ENCODE measurements at places on chromosomes 16 and 17. TPM values are rescaled to one million over a fixed set of nuclear protein-coding genes. Genes with fewer than 3 reads are reported as not detected.
A peak's percentile ranks its signal among the peaks of the same experiment; 100 is the strongest.

- DNase-seq = peak; percentile 79
Observed at GRCh38 chr16:11796227-11797165, 562 bp downstream of the ZC3H7A start.

The RNF213 gene
- total RNA-seq = 187 TPM

The BICDL2 gene
- total RNA-seq = 44.6 TPM

DNA sequence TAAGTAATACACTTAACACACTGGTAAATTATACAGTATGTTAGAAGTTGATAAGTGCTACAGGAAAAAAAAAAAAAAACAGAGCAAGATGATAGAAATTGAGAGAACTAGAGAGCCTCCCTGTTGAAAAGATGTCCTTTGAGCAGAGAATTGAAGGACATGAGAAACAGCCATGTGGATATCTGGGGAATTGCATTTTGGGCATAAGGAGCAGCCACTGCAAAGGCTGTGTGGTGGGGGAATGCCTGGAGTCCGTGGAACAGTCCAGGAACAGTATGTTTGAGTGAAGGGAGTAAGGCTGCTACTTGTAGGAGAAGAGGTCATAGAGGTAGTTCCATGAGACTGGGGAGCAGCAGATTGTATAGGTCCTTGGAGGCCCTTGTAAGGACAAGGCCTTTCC lies 178.4 kb downstream of the FTO start:
- DNase-seq = no peak

DNA sequence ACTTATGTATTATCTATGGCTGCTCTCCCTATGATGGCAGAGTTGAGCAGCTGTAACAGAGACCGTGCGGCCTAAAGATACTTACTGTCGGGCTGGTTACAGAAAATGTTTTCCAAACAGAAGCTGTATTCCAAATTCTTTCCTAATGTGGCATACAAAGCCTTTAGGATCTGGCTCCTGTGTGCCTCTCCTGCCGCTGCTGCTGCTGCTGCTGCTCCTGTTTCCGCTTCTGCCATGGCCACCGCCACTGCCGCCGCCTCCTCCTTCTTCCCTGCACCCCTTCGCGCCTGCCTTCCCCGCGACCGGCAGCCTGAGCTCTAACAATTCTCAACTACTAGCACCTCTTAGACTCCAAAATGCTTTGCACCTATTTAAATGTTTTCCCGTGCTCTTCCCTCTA lies 263.9 kb upstream of the TBX2 start:
- DNase-seq = no peak

- DNase-seq = no peak
Observed at GRCh38 chr16:50842013-50842505, 100.2 kb downstream of the CYLD start.

The OTOP2 gene
- total RNA-seq = not detected

DNA sequence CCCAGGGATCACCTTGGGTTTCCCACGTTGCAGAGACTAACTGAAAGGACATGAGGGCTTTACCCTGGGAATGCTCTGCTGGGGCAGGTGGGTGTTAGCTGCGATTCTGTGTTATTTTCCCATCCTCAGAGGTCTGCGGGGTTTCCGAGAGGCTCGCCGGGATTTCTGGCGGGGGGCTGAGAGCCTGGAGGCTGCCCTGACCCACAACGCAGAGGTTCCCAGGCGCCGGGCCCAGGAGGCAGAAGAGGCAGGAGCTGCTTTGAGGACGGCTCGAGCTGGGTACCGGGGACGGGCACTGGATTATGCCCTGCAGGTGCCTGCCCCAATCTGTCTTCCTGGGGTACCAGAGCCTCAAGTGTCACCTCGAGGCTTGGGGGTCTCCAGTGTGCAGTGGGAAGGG lies 6.9 kb downstream of the ACAP1 start:
- no peak for DNase-seq

- DNase-seq = no peak
Observed at GRCh38 chr16:82061861-82062525, 26.9 kb downstream of the HSD17B2 start.

- DNase-seq = no peak
Observed at GRCh38 chr17:69606142-69606800, 191.8 kb downstream of the MAP2K6 start.

DNA sequence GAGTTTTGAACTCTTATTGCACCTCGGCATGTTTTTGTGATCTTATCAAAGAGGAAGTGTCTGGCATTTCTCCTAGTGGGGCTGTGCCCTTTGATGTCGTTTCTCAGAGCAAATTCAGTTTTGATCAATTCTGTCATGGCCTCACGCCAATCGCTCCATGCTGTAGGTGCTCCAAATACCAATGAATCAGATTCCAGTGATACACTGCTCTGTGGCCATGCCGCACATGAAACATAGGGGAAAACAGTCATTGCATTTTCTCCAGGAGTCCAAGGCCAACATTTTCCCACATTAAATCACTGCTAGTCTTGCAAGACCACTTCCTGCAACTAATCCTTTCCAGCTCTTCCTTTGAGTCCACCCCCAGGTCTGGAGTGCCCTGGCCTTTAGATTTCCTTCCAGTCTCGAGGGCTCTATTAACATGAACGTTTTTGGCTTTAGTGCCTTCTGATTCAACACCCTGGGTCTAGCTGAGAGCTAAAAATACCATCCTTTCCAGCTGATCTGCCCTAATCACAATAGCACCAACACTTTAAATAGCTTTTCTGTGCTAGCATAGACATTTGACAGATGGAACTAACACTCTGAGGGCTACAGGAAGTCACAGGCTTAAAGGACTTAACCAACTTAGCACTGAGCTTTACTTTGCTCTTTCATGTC lies 18.2 kb upstream of the RASL10B start:
- no peak for DNase-seq

DNA sequence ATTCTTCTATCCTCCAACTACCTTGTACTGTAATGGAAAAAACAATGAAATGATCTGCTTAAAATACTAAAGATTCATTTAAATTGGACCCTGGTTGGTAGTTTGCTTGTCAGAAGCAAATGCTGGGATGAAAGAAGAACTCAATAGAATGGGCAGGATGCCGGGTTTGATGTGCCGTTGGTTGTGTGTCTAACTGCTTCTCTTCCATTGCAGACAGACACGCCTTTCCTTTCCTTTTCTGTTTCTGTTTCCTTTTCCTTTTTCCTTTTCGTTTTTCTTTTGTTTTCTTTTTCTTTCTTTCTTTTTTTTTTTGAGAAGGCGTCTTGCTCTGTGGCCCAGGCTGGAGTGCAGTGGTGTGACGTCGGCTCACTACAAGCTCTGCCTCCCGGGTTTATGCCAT lies 64.6 kb downstream of the PLCG2 start:
- no peak for DNase-seq

DNA sequence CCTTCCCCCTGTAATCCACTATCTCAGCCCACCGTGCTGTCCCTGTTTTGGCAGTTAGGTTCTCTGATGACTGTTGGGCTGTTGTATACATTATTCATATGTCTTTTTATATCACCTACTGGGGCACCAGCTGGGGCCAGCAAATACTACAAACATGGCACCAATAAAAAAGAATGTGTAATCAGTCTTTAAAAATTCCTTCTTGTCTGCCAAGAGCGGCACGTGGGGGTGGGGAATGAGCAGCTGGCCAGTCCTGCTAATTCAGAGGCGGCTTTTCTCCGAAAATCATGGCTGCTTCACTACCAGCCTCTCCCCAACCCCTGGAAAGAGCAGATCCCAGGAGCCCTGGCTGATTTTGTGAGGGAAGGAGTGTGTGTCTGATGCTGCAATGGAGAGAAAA lies 77.7 kb upstream of the EEF2KMT start:
- no peak for DNase-seq

DNA sequence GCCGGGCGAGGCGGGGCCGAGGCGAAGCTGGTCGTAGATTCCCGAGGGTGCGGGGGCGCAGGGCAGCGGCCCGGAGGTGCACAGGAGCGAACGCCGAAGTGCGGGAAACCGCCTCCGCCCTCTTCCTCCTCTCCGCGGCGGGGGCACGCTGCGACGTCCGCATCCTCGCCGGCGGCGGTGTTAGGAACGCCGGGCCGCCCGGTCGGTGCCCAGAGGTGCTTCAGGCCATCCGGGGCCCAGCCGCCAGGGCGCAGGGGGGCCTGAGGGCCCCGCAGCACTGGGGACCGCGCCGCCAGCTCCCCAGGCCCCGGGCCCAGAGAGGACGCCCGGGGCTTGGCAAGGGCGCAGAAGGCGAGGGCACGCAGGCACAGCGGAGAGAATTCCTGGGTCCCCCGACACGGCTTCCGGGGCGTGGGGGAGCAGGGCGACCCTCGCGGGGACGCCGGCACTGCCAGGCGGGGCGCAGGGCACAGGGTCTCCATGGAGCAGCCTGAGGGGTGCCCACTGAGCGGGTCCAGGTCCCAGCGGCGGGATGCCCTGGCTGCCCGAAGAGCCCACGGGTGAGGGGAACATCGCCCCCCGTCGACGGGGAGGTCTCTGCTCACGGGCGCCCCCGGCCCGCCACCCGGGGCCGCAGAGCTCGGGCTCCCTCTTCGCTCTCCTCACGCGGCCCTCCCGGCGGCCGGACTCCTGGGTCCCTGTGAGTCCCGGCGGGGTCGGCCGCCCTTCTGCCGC lies 576 bp downstream of the EPOP start:
- DNase-seq = peak; percentile 59

DNA sequence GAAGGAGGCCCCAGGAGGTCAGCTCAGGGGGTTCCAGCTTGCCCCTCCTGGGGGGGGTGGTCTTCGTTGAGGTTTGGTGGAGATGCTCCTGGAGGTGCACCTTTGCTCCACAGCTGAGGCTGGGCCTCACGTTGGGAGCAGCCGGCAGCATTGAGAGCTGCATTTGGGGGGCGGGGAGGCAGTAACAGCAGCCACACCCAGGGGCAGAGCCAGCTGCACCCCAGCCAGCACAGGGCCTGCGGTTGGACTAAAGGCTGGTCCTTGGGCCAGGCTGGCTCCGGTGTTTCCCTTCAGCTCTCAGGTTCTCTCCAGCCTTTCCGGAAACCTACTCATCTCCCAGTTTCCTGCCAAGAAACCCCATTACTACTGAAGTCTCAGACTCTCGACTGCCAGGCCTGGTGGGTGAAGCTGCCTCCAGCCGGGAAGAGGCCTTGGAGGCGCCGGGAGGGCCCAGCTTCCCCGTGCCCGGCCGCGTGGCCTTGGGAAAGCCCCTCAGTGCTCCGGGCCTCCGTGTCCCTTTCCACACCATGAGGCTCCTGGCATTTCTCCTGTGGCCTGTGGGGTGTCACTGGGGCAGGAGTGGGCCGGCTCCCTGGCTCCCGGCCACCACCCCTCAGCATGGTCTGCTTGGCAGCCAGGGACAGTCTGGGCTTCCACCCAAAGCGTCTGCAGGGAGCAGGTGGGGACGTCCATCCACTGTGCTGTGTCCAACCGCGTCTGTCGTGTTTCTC lies 14.0 kb upstream of the BAIAP2 start:
- DNase-seq = peak; percentile 67

DNA sequence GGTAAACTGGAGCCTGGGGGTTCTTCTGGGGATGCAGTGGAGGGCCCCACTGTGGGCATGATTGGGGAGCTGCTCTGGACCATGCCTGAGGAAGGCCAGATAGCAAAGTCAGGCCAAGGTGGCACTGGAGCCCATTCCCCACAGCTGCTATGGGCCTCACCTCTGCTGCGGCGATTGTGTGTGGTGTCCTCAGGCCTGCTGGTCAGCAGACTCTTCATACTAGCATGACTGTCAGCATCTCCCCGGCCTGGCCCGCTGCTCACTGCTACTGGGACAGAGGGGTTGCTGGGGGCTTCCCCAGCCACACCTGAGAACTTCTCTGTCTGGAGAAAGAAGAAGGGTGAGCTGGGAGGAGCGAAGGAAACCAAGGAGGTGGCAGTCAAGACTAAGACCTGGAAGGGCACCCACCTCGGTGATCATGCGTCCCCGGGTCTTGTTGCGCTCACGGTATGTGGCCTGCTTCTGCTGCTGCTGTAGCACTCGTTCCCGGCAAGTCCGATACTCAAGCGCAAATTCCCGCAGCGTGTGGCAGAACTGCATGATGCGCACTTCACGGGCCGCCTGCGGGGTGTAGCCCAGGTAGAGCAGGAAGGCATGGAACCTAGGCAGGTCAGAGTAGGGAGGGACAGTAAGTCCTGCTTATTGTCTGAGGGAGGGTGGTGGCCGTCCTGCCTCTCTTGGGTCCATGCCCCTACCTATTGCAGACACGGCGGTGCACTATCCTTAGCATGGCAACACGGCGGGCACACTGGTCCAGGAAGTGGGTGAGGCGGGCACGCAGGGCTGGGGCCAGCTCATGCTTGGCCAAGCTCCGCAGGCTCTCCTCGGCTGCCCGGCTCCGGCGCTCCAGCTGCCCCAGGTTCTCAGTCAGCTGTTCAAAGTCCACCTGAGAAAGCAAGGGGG lies 3.2 kb downstream of the TMEM208 start:
- DNase-seq = no peak

- DNase-seq = no peak
Observed at GRCh38 chr16:21265104-21265837, 12.8 kb downstream of the CRYM start.

The ZFHX3 gene
- 14.1 TPM for total RNA-seq

- no peak for DNase-seq
Observed at GRCh38 chr17:78184351-78184750, 2.5 kb downstream of the TK1 start.

GRCh38 chr17:74015990-74016389 lies 187.5 kb upstream of the RPL38 start:
- DNase-seq = no peak

- DNase-seq = no peak
Observed at GRCh38 chr16:79165506-79165905, 435.0 kb downstream of the MAF start.

GRCh38 chr17:80030730-80031410 lies 4.8 kb downstream of the TBC1D16 start:
- peak; percentile 67 for DNase-seq

- peak; percentile 60 for DNase-seq
Observed at GRCh38 chr17:78925662-78926555, 722 bp upstream of the TIMP2 start.

DNA sequence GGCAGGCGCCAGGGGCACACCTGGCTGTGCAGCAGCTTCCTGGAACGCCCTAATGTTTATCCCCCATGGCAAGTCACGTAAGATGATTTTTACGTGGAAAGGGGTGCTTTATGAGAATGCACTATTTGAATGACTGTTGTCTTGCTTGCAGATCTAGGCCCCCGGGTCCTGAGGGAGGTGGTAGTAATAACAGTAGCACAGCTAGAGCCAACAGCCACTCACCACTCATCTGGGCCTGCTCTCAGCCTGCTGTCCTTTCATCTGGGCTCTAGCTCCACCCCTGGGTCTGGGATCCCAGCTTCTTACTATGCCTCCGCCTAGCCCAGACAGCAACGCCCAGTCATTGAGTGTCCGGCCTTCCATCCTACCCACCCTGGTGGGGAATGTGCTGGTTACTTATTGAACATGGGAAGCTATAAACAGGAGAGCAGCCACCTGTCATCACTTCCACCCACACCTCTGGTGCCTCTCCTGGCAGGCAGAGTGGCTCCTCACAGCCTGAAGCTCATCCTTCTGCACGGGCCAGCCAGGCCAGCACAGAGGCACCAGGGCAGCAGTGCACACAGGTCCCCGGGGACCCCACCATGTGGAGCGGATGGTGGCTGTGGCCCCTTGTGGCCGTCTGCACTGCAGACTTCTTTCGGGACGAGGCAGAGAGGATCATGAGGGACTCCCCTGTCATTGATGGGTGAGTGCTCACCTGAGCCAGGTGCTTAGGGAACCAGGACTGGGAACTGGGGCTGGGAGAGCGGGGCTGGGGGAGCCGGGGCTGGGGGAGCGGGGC lies 16.6 kb downstream of the DPEP1 start:
- DNase-seq = no peak

- DNase-seq = no peak
Observed at GRCh38 chr17:13355054-13355453, 246.7 kb downstream of the HS3ST3A1 start.

- DNase-seq = no peak
Observed at GRCh38 chr17:20267459-20267842, 199.9 kb downstream of the LGALS9B start.

Data from Peyer's patch (tissue), 4 donors.